ENCODE measurements at places on chromosomes 5 and 9.

DNA sequence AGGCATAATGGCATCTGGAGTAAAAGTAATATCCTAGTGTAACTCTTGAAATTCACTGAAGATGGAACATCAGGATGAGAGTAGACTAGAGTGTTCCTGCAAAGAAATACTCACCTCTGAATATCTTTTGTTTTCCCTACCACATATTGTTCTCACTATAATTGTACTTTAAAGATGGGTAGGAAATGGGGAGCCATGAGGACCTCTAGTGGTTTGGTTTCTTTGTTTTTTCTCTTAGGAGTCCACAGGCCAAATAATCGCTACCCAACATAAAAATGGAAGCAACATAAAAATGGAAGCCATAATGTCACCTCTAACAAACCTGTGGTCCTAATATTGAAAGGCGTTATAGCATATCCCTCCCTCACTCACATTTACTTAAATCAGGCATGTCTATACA is 2375.8 kb downstream of the MAT2B start:
- no peak for DNase-seq

GRCh38 chr5:57184322-57184721 is 10.5 kb downstream of the GPBP1 start:
- DNase-seq, result no peak

DNA sequence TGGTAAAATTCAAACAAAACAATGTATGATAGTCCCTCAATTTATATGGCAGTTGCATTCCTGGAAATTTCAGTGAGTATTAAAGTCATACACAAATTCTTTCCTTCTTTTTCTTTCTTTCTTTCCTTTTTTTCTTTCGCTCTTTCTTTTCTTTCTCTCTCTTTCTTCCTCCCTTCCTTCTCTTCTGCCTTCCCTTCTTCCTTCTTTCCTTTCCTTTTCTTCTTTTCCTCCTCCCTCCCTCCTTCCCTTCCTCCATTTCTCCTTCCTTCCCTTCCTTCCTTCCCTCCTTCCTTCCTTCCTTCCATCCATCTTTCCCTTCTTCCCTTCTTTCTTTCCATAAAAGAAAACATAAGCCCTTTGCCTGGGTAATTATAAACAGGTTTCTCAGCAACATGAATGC is 58.1 kb upstream of the HSPB3 start:
- DNase-seq, result no peak

DNA sequence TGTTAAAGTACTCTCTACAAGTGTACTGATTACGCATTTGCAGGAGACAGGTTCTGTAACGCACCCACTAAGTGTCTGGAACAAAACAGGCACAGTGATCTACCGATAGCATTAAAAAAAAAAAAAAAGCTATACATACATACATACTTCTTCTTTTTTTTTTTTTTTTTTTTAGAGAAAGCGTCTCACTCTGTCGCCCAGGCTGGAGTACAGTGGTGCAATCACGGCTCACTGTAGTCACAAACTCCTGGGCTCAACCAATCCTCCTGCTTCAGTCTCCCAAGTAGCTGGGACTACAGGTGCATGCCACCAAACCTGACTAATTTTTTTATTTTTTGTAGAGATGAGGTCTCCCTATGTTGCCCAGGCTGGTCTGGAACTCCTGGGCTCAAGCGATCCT is 7.6 kb downstream of the KIF24 start:
- no peak for DNase-seq

DNA sequence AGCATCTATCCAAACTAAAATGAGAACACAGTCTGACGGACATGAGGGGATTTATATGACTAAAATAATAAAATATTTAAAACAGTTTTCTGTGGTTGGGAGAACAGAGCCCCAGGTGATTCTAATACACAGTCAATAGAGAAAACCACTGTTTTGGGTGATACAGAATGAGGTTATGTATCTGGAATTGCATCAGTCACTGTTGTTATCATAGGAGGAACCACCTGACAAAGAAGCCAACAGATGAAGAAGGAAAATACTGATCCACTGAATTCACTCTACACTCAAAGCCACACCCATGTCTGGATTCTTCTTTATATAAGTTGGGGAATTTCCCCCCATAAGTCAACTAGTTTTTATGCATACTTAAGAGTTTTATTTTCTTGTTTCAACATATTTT is 799.0 kb downstream of the TLR4 start:
- no peak for DNase-seq
